Upper lobe of left lung (tissue), 6 donors: ENCODE measurements at places on chromosomes 3 and 15.
A peak's percentile ranks its signal among the peaks of the same experiment; 100 is the strongest.

- DNase-seq: no peak
Measured at GRCh38 chr3:27426926-27427325, 57.3 kb downstream of the SLC4A7 start.

GRCh38 chr3:45987368-45988291 lies 8.0 kb downstream of the FYCO1 start:
- DNase-seq: no peak

- no peak for DNase-seq
Measured at GRCh38 chr15:79440355-79440908, 8.3 kb downstream of the MINAR1 start.

GRCh38 chr15:25830844-25831451 lies 32.2 kb downstream of the ATP10A start:
- DNase-seq: no peak

GRCh38 chr3:156404217-156404616 lies 150.7 kb downstream of the SSR3 start:
- no peak for DNase-seq

- no peak for DNase-seq
Measured at GRCh38 chr3:188829576-188829975, 342.2 kb upstream of the TPRG1 start.

- DNase-seq: no peak
Measured at GRCh38 chr3:73868688-73869315, 244.1 kb upstream of the PDZRN3 start.

- no peak for DNase-seq
Measured at GRCh38 chr15:94033683-94034020, 197.7 kb upstream of the MCTP2 start.

DNA sequence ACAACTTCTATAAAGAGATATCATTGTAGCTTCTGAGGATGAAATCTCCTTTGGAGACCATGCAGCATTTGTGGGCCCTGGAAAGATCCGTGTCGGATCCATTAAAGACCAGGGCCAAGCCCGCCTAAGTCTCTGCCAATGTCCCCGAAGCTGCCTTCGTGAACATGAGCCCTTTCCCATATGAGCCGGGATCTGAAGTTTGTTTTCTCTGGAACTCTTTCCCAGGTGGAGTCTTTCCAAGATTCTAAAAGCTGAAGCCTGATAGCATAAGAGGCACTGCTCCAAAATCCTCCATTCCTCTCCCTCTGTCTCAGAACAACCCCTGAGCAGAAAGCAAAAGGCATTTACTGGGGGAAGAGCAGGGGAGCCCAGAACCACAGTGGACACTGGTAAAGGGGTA lies 274.6 kb downstream of the NTRK3 start:
- no peak for DNase-seq

DNA sequence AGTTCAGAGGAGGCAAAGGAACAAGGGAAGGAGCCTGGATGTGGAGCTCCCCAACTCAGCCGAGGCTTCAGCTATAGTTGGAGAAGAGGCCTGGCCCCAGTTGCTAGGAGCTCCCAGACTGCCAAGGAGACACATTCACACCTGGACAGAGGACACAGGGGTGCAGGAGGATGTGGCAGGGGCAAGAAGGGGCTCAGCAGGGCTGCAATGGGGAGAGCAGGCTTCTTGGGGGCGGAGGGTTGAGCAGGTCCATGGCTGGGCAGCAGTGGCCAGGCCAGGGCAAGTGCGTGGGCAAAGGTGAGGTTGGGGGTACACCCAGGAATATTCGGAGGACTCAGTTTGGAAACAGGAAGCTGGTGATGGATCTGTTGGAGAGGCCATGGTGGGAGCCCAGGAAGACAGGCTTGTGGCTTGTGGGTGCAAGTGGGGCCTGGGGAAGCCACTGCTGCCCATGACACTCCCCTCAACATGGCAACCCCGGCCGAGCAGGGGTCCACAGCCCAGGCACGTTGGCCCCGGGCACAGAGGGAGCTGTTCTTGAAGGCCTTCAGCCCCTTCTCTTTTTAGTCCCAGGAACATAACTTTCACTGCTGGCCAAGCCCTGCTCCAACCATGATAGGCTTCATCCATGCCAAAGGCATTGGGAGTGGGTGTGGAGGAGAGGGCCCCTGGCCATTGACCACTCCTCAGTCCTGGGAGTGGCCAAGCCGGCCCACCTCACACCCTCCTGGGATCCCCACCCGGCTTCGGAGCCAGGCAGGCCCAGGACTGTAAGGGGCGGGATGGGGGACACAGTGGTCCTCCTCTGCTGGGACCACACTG lies 33.3 kb downstream of the TSPAN3 start:
- DNase-seq: no peak

GRCh38 chr3:64988188-64988587 lies 300.4 kb upstream of the ADAMTS9 start:
- peak; percentile 22 for DNase-seq
